ENCODE measurements at places on chromosomes 3 and 15.

GRCh38 chr3:34646911-34647460, 848.6 kb downstream of the PDCD6IP start:
- no peak for DNase-seq

- DNase-seq: no peak
Measured at GRCh38 chr15:63611177-63611576, 14.0 kb downstream of the FBXL22 start.

- DNase-seq: no peak
Measured at GRCh38 chr15:65411465-65412071, 11.2 kb downstream of the IGDCC4 start.

DNA sequence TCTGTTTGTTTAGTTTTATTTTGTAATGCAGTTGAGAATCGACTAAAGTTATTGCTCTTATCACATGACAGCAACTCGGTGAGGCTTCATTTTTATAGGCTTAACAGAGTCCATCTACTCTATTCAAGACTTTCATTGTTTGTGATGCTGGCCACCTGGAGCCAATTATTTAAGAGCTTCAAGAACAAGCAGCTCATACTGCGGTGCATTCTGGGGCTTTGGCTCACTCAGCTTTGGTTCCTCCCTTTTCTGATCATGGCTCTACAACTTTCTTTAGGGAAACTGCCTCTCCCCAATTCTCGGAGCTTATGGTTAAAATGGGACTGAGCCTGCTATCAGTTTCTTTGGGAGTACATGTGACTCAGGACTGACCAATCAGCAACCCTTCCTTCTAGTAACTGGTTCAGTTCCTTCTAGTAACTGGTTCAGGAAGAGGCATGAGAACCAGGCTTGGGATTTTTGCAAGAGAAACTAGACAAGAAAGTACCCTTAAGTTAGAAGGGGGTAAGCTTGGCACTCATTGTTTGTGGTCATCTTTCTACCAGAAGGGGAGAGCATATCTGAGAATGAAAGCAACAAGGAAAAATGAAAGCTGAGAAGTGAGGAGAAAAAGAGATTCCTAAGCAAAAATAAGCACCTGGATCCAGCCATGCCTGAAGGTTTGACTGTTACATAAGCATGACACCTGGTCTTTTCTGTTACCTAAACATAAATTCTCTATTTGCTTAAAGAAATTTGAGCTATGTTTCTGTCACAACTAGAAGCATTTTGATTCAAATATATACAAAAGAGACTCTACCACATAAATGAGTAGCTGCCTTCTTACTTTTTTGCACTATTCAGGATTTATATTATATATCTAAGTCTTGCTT, 24.1 kb upstream of the ARHGEF3 start:
- DNase-seq: no peak

GRCh38 chr15:62618432-62618831, 424.1 kb upstream of the TPM1 start:
- DNase-seq: no peak

DNA sequence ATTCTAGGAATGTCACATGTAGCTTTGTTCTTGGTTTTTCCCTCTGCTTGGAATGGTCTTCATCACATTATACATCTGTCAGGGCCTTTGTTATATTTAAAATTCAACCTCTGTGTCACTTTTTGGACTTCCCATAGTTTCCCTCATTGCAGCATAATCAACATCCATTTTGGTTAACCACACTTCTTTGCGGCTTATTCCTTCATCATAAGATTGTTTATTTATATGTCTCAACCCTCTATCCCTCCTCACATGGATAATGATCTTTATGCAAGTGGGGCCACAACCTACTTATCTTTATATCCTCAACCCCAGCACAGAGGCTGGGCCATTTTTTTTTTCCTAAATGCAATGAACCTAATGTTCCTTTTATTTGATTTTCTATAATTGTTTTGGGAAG, 260.0 kb upstream of the THBS1 start:
- no peak for DNase-seq

DNA sequence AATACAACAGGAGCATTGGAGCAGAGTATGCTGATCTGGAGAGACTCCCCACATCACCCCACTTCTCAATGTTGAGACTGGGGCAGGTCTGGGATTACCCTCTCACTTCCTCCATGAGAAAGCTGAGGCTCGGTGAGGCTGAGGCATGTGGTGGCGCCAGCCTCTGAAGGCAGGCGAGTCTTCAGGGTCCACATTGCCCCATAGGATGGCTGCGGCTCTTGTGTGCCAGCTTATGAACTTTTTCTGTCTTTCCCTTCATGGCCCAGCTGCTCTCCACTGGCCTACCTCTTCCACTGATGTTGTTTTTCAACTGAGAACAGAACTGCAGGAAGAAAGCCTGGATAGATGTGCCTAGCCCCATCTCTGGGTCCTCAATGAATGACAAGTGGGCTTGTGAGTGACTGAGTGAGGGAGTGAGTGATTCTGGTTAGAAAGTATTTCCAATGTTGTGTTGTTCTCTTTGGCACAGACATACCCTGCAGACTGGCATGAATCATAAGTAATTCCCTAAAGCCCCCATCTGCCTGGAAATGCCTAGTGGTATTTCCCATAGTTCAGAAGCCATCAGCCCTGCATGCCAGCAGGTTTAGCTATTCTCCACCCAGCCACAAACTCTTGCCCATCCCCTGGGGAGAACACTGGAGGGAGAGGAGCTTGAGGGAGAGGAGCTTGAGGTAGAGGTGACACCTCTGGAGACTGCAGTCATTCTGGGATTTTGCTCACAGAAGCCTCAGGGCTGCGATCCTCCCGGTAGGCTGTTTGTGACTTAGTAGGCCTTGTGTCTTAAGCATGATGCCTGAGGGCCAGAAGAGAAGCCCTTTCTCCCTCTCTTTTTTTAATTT, 56.9 kb downstream of the AMOTL2 start:
- no peak for DNase-seq

DNA sequence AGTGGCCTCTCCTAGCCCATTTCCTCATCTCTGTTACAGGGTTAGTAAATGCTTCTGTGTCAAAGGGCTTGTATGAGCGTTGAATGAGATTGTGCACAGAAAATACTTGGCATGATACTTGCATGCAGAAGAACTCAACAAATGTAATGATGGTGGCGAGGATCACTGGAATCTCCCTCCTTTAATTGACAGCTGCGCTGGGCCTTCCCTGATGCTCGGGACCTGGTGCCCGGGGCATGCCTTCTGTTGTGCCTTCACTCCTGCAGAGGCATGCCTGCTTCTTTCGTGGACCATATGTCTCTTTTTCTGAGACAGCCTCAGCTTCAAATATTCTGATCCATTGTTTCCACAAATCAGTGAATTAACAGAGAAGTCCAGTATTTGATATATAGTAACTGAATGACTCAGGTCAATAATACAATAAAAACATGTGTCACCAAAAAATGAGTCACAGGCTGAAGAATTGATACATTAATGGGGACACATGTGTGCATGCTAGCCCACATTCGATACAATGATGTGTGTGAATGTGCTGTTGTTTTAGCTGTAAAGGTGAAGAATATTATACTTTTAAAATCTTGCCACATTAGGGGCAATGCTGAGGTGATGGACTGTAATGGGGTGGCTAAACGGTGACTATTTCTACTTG, 243.3 kb upstream of the TBL1XR1 start:
- DNase-seq: no peak

GRCh38 chr3:52070724-52071621, 14.6 kb upstream of the DUSP7 start:
- DNase-seq: no peak

- peak; percentile 53 for DNase-seq
Measured at GRCh38 chr3:108153451-108153981, 62.7 kb upstream of the CD47 start.

DNA sequence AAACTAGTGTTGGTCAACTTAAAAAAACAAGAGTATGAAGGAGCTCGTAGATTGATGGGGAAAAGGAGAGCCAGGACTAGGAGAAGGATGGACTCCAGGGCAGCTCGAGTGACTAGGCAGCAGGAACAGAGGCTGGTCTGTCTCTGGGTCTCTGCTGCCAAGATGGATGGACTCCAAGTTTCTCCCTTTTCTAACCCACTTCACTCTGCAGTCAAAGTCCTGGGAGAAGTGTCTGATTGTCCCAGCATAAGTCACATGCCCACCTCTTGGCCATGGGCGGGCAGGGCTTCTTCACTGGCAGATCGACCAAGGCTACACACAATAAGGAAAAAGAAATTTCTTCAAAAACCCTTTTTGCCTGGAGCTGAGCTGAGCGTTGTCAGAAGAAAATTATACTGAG, 9.2 kb upstream of the EPB42 start:
- no peak for DNase-seq

DNA sequence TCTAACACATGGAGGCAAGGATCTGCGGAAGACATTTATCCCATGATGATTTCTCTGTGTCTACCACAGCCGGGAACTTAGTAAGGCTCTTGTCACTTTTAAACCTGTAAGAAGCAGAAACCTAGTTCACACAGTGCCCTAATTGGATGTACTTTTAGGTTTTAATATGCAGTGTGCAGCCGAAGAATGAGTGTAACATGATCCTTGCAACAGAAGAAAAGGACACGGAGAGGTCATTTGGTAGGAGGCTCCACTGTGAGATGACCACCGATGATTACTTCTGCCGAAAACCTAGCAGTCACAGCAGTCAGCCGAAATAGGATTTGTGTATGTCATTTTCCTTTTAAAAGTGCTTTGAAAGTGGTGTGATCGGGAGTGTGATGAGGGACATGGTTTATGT, 6.8 kb downstream of the CACNA1D start:
- no peak for DNase-seq

DNA sequence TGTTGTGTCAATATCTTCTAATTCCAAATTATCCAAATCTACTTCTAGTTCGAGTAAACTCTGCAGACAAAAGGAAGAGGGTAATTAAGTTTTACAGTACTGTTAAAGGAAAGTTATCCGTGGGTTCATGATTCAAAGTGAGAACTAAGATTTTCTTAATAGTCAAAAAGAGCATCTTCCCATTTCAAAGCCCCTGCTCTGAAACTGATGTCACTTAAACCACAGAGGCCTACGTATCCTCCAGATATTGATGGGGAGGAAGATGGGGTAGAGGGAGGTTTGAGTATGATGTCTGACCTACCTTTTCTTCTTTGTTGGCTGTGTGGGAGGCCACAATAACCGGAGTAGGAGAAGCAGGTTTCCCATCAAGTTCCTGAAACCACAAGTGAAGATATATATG, 14.1 kb downstream of the MRPS22 start:
- DNase-seq: no peak

GRCh38 chr3:50512131-50512530, 8.7 kb upstream of the CACNA2D2 start:
- no peak for DNase-seq

GRCh38 chr3:105527949-105528348, 161.2 kb downstream of the ALCAM start:
- no peak for DNase-seq

DNA sequence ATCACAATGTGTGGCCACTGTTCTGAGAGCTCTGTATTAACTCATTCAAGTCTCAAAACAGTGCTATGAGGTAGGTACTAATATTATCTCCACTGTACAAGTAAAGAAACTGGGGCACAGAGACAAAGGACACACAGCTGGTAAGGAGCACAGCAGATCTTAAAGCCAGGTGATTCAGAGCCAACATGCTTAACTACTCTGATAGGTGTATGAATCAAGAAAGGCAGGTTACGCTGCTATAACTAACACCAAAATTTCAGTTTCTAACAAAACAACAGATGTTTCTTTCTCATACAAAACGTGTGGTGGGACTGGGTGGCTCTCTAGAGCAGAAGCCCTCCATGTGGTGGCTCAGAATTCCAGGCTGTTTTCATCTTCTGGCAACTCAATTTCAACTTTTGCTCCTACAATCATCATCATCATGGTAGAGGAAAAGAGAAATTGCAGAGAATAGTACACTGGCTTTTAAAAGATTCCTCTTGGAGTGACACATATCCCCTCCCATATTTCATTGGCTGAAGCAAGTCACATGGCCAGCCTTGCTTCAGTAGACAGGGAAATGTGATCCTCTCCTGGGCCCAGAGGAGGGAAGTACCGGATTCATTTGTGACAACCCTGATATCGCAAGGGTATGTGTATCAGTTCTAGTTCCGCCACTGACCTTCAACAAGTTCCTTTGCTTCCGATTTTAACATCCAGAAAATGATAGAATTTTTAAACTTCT, 126.2 kb upstream of the PTX3 start:
- DNase-seq: no peak

DNA sequence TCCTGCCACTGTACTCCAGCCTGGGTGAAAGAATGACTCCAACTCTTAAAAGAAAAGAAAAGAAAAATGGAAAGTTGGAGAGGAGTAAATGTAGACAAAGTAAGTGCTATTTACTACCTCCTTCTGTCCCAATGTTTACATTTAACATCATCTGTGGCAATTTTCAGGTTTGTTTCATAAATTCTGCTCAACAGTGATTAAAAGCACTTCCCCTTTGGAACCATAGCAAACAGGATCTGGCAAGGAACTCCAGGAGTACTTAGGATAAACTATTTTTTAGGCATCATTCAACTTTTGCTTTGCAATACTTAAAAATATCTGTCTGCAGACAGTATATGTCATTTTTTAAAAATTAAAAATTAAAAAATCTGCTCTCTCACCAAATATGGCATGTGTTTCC, 5.5 kb upstream of the CX3CR1 start:
- DNase-seq: no peak

- no peak for DNase-seq
Measured at GRCh38 chr15:26504009-26504408, 268.9 kb downstream of the GABRB3 start.

DNA sequence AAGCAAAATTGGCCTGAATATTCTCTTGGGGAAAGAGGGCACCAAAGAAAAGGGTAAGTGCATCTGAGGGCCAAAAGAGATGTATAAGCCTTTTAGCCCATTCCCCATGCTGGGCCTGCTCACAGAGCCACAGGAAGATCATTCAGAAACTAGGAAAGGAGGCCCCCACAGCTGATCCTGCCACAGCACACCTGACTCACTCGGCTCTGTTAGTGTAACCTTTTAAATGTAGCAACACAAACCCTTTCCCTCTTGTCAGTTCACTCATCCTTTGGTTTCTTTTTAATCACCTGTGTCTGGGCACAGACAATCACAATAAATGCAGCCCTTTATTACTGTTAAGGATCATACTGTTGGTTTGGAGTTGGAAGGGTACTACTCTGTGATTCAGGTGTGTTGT, 69.9 kb downstream of the PDCD6IP start:
- DNase-seq: no peak
